Activated CD8-positive, alpha-beta memory T cell treated with anti-CD3 and anti-CD28 coated beads for 36 hours (primary cell): ENCODE measurements at places on chromosomes 13 and 19. TPM values are rescaled to one million over a fixed set of nuclear protein-coding genes. Genes with fewer than 3 reads are reported as not detected.

The CALR3 gene
- total RNA-seq = 0.21 TPM

The ZFP30 gene
- 8.9 TPM for total RNA-seq

The GIPC3 gene
- total RNA-seq = 0.67 TPM

The TMEM59L gene
- total RNA-seq = not detected

The MRPL34 gene
- 126 TPM for total RNA-seq

The ZBTB32 gene
- 278 TPM for total RNA-seq

The LIM2 gene
- 1.2 TPM for total RNA-seq

The TPTE2 gene
- not detected for total RNA-seq

The EEF2 gene
- total RNA-seq = 3,176 TPM

The NHLRC3 gene
- total RNA-seq = 17.1 TPM

The PRR12 gene
- 22.0 TPM for total RNA-seq

The APOE gene
- total RNA-seq = 0.34 TPM

The ATXN8OS gene
- total RNA-seq = not detected

The C19orf67 gene
- total RNA-seq = not detected

The C19orf85 gene
- total RNA-seq = not detected

The RNF17 gene
- total RNA-seq = not detected

The ZNF610 gene
- total RNA-seq = 1.2 TPM

The HIF3A gene
- total RNA-seq = not detected
